ENCODE measurements at places on chromosomes 12 and 14.
A peak's percentile ranks its signal among the peaks of the same experiment; 100 is the strongest.

- no peak for DNase-seq
Observed at GRCh38 chr14:47044841-47045240, 393.3 kb upstream of the RPL10L start.

GRCh38 chr14:70665448-70666360 lies 24.0 kb downstream of the TTC9 start:
- no peak for DNase-seq

DNA sequence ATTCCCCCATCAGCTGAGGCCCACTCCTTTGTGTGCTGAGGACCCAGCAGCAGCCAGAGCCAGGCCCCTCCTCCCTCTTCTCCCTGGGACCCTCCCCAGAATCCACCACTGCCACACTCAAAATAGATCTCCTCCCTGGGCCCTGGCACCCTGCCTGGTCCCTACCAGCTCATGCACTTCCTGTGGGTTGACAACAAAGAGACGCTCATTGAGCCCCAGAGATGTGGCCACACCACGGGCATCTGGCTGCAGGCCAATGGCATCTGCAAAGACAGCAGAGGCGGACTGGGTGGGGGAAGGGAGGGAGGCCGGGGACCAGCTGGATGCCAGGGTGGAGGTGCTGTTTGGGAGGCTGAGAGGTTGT lies 16.0 kb upstream of the ENDOU start:
- DNase-seq, result peak; percentile 59

- no peak for DNase-seq
Observed at GRCh38 chr12:16154990-16155389, 122.5 kb downstream of the SLC15A5 start.

GRCh38 chr12:124510301-124510970 lies 57.0 kb downstream of the NCOR2 start:
- DNase-seq, result no peak

DNA sequence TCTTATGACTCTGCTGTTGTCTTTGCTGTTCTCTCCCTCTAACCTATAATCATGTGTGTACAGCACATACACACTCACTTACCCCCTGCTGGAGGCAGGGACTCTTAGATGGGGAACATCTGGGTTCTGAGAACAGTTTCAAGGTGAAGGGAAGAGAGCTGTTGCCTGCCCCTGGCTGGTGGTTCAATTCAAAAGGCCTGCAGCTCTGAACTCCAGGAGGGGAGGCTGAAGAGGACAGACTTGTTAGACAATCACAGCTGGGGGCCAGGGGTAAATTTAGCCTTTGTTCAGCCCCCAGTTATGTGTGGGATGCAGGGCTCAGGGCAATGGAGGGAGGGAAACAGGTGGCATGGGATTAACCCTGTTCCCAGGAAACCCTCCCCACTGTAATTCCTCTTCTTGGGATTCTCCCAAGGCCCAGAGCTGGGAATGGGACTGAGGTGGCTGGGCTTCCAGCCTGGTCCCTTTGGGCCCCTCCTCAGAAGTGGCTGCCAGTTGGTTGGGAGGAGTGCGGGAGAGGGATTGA lies 1.9 kb downstream of the MYL6B start:
- DNase-seq, result no peak

- no peak for DNase-seq
Observed at GRCh38 chr12:14332482-14332881, 33.0 kb upstream of the ATF7IP start.

DNA sequence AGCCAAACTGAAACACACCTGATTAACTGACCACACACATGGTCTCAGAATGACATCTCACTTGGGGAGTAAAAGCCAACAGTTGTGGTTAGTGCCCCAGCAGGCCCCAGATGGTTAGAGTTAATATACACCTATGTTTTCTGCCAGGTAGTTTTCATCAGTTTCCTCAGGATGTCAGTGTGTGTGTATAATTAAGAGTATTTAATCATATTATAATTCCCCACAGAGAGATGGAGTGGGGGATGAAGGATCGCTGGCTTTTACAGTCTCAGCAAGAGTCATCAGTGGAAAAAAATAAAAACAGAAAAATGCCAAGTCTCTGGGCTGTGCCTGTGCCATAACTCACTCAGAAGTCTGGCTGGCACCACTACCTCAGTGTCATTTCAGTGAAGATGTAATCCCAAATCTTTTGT lies 412.5 kb downstream of the ZFP36L1 start:
- DNase-seq, result no peak

- no peak for DNase-seq
Observed at GRCh38 chr14:53655080-53655785, 301.4 kb downstream of the BMP4 start.

DNA sequence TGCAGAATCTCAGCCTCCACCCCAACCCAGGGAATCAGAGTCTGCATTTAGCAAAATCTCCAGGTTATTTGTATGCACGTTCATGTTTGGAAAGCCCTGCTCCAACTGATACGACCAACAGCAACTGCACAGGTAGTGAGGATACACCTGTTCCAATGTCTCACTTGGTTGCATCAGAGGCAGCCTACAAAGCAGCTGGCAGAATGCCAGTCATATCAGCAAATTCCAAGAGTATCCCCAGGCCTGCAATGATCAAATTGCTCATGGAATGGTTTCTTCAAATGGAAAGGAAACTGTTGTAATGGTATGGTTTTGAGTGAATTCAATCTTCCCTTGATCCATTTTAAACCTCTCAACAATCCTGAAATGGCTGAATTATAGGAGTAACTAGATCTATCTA lies 75.4 kb downstream of the GRIP1 start:
- no peak for DNase-seq

GRCh38 chr12:74646831-74647230 lies 109.2 kb downstream of the ATXN7L3B start:
- DNase-seq, result no peak
